ENCODE measurements at places on chromosomes 11 and 22.

DNA sequence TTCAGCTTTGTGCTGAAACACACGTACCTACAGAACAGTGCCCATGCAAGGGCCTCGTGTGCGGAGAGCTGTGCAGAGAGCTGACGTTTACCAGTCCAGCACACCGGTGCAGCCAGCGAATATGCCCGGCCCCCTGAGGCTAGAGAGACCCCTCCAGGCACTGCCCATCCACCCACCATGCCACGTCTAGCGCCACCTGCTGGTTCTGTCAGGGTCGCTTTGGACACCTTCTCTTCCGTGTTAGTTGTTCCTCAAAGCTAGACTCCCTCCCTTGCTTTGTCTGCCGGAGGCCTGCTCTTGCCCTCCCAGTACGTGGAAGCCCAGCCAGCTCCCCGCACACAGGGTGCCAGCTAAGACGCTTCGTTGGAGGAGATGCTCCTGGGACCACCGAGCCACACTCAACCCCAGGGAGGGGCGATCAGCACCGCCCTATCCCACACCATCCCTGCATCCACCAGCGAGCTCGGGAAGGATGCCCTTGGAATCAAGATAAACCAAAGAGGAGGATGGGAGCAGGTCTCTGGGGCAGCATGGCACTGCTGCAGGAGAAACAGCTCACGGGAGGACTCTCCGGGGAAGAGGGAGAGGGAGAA is 43.4 kb downstream of the CPT1A start:
- DNase-seq, result no peak

DNA sequence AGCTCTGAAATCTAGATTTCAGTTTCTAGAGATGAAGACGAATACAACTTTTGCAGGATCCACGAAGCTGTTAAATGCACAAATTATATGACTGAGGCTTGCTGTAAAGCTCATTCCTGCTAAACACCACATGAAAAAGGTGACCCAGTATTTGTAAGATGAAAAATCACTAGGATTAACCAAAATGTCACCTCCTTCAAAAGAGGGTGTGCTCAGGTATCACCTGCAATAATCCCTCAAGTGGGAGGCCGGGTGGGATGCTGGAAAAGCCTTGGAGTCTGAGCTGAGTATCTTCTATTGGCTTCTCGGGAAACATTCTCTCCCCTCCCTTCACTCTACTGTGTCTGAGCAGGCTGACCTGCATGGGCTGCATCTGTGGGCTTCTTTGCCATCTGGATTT is 195.8 kb downstream of the NELL1 start:
- no peak for DNase-seq

- DNase-seq, result no peak
Observed at GRCh38 chr22:22667966-22668880, 23.8 kb downstream of the GGTLC2 start.

DNA sequence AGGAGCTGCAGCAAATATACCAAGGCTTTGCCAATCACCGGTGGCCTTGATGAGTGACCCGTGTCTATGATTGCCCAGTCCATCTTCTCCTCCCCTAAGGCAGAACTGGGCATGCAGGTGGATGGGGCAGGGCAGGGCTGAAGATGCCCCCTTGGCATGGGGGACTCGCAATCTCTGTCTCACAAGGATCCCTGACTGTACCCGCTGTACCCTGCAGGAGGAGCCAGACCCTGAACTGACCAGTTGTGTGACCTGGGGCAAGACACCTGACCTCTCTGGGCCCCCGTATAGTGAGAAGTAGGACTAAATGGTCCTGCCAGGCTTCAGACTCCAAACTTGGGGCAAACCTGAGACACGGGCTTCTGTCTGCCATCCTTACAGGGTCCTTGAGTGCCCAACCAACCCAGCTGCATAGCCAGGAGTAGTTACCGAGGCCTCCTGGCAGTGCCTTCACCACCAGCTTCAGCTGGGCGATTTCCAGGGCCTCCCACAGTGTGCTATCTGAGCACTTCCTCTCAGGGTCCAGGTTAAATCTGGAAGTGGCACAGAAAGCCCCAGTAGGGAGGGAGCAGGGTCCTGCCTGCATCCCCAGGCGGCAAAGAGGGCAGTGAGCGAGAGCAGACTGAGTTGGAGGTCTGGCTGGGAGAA is 6.4 kb upstream of the KCNJ11 start:
- DNase-seq, result no peak

DNA sequence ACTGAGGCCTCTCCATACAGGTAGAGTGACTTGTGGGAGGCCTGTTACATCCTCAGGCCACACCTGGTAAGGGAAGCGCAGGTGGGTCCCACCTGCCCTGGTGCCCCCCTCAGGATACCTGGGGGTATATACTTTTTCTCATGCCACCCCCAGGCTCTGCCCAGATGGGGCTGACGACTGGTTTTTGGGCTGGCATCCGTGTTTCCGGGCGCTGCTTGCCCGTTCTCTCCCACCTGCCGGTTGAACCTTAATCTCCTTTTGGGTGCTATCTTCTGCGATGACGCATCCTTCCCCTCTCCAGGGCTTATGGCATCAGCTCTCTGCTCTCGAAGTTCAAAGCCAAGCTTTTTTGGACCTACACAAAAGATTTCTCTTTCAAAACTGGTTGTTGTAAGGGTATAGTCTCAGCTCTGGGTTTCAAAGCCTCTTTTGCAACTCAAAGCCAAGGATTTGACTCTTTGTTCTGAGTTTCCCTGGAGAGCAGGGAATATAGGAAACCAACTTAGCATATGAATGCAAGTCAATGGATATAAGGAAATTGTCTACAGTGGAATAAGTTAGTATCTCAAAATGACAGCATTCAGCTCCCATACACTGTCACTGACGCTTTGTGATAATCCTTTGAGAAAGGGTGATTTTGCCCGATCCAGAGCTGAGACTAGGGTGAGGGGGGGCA is 8.6 kb upstream of the LRRC10B start:
- DNase-seq, result no peak

- DNase-seq, result no peak
Observed at GRCh38 chr11:61616434-61616833, 35.6 kb upstream of the SYT7 start.

DNA sequence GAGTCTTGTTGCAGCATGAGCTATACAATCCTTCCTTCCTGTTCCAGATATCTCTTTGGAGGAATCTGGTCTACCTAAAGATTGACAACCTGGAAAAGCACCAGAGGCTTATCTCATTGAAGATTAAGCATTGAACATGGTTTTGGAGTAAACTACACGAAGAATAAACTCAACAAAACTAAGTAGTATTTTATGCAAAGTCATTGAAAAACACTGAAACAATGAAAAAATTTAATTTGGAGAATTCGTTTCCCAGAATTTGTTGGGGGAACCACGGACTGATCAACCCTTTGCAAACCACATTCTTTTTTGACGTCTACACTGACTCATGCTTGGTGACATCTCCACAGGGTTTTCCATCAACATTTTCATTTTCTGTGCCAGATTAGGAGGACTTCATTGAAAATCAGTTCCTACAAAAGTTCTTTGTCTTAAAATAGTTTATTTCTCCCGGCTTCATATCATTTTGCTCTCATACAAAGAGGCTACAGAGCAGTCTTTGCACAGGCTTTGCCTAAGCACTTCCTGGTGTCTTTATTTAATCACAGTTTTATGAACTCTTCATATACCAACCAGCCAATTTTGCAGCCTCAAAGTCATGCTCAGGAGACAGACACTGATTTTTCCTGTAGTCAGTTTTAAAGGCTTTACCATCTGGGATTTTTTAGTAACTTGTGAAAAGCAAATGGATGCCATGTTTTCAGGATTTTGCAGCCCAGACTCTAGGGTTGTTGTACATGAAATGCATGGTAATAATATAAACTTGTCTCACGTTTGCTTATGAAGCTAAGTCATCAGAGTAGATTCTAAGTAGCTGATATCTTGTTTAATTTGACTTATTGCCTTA is 186.3 kb downstream of the C11orf91 start:
- DNase-seq, result no peak
